Dorsolateral prefrontal cortex (tissue), 122 donors: ENCODE measurements at places on chromosomes 4 and X. TPM values are rescaled to one million over a fixed set of nuclear protein-coding genes. Genes with fewer than 3 reads are reported as not detected.

DNA sequence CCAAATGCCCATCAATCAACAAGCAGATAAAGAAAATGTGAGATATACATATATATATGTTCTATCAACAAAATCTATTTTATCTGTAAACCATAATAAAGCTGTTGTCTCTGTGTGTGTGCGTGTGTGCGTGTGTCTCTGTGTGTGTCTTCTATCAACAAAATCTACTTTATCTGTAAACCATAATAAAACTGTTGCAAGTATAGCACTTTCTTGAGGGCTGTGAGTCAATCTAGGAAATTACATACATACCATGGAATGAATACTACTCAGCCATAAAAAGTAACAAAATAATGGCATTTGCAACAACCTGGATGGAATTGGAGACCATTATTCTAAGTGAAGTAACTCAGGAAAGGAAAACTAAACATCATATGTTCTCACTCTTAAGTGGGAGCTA, 12.5 kb upstream of the PLK4 start:
- DNase-seq, result no peak

GRCh38 chrX:102604327-102604726, 5.0 kb downstream of the ARMCX5 start:
- DNase-seq, result no peak

Gene TRIM61
- total RNA-seq, result 1.00 TPM

DNA sequence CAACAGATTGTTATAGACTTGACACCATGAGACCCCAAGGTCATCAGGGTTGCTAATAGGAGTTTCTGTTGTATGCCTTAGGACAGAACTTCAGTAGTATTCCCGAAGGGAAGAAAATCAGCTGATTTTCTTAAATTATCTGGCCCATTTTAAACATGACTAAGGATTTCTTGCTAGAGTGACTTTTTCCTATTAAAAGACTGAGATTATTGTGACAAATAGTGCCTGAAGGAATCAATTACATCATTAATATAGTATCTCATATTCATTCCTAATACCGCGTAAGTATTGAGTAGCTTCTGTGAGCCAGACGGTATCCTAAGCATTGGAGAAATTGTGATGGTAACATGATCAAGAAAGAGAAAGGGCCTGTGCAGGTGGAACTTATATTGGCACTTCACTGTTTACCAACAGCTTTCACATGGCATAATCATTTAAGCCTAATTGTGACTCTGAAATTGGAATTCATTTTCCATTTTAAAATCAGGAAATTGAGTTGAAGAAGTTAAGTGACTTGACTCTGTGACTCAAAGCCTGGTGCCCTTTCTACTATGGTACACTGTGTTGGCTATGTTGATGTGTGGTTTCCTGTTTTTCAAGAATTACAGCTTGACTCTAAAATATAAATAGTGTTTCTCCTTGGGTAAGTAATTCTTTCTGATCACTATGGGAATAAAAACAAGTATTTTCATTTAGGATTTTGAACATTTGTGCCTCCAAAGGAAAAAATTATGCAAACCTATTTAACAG, 4.1 kb downstream of the AFF1 start:
- no peak for DNase-seq

Gene UGT2A1
- not detected for total RNA-seq

GRCh38 chr4:101911616-101912015, 121.1 kb downstream of the BANK1 start:
- DNase-seq, result no peak

GRCh38 chr4:128354205-128354821, 66.7 kb upstream of the PGRMC2 start:
- no peak for DNase-seq
